ENCODE measurements at places on chromosomes 5 and 9.
A peak's percentile ranks its signal among the peaks of the same experiment; 100 is the strongest.

DNA sequence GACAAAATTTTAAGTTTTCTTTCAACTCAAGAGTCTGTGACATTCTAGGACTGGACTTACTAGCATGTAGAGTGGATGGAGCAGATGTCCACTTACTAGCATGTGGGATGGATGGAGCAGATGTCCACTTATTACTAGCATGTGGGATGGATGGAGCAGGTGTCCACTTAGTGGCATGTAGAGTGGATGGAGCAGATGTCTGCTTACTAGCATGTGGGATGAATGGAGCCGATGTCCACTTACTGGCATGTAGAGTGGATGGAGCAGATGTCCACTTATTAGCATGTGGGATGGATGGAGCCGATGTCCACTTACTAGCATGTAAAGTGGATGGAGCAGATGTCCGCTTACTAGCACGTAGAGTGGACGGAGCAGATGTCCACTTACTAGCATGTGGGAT is 2.4 kb downstream of the SLC36A1 start:
- DNase-seq = no peak

DNA sequence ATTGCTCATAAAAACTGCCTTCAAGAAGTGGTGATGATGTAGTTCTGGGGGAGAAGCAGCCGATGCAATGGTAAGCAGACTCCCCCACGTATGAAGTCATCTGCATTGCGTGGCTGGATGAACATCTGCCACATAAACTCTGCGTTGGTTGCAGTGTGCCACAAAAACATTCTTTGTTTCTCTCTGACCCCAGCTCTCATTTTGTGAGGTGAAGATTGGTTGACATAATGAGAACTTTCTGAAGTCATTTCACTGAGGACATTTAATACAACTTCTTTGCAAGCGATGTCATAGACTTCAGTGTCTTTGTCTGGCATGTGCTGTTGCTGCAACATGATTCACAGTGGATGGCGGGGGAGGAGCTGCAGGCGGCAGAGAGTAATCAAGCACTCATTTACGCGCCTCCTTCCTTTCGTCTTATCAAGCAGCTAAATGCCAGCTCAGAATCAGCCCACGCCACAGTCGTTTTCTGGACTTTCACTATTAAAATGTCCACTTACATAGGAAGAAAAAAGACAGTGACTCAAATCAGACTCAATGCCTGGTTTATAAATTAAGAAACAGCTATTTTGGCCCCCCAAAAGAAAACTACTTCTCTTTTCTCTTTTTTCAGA is 91.5 kb upstream of the NFIL3 start:
- DNase-seq = peak; percentile 31

- DNase-seq = no peak
These were observed 71.4 kb downstream of the SLC12A2 start for GRCh38 chr5:128154943-128155342.

- no peak for DNase-seq
These were observed 104.6 kb downstream of the CDK5RAP2 start for GRCh38 chr9:120475341-120475740.

- DNase-seq = no peak
These were observed 49.6 kb downstream of the NIPAL4 start for GRCh38 chr5:157509587-157509986.

DNA sequence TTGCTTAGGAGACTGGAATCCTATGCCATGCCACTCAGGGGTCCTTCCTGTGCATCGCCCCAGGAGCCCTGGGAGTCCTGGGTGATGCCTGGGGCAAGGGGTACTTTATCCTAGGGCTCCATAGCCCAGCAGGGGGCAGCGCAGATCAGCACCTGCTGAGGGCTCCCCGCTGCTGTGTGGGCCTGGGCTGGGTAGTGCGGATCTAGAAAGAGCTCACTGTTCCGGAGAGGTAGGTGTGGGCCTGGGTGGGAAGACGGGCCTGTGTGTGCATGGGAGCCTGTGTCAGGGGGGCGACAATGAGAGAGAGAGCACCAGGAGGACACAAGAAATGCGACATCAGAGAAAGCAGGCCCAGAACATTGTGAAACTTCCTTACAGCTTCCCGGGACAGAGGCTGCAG is 11.4 kb upstream of the DAB2IP start:
- DNase-seq = peak; percentile 89

DNA sequence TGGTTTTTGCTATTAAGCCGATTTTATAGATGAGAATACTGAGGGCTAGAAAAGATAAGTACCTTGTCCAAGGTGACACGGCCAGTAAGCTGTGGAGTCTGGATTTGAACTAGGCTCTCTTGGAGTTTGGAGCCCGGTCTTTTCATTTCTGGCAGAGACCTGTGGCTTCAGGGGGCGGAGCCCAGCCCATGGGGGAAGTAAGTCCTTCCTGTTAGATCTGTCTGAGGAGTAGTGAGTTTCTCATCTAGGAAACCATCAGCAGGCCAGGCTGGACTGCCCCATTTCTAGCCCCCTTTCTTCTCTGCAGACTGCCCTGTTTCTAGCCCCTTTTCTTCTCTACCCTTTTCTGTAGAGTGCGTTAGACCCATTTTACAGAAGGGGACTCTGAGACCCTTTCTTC is 521 bp upstream of the PTGS1 start:
- DNase-seq = no peak

DNA sequence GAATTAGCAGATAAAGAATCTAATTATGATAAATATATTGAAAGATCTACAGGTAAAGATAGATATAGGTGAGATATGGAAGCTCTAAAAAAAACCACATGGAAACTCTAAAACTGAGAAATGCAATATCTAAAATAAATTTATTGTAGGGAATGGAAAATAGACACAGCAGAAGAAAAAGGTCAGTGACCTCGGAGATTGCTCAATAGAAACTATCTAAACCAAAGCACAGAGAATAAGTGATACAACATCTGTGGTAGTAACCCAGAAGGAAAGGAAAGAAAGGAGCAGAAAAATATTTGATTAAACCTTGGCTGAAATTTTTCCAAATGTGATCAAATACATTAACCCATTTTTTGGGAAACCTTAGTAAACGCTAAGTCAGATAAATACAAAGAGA is 43.1 kb upstream of the GLIPR2 start:
- no peak for DNase-seq

- no peak for DNase-seq
These were observed 41.5 kb downstream of the CXXC5 start for GRCh38 chr5:139689631-139690063.

GRCh38 chr9:96129747-96130146 is 172.2 kb downstream of the HSD17B3 start:
- DNase-seq = peak; percentile 54

DNA sequence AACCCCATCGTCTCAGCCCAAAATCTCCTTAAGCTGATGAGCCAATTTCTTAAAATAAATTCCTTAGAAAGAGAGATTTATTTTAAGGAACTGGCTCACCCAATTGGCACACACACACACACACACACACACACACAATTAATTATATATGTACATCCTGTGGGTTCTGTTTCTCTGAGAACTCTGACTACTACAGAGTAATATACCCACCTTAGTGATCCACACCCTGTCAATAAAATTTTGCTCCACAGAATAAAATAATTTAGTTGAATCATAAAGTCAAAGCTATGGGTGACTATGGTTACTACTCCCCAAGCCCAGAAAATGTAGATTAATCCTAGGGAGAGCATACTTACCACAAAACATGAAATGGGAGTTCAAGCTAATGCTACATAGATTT is 131.0 kb downstream of the DMAC1 start:
- no peak for DNase-seq

- no peak for DNase-seq
These were observed 50.2 kb downstream of the CFAP77 start for GRCh38 chr9:132460240-132460639.

DNA sequence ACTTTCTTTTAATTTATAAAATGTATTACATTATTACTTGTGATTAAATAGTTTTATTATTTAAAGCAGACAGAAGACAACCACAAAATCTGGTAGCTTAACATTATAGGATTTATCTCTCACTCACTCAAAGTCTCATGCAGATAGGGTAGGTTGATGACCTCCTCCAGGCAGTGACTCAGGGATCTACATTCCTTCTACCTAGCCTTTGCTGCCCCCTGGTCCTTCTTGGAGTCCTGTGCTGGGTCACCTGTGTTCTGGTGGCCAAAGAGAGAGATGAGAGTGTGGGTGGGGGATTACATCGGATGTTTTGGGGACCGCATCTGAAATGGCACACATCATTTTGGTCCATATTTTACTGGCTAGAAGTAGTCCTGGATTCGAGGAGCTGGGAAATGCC is 95.7 kb upstream of the CTSL start:
- DNase-seq = no peak

DNA sequence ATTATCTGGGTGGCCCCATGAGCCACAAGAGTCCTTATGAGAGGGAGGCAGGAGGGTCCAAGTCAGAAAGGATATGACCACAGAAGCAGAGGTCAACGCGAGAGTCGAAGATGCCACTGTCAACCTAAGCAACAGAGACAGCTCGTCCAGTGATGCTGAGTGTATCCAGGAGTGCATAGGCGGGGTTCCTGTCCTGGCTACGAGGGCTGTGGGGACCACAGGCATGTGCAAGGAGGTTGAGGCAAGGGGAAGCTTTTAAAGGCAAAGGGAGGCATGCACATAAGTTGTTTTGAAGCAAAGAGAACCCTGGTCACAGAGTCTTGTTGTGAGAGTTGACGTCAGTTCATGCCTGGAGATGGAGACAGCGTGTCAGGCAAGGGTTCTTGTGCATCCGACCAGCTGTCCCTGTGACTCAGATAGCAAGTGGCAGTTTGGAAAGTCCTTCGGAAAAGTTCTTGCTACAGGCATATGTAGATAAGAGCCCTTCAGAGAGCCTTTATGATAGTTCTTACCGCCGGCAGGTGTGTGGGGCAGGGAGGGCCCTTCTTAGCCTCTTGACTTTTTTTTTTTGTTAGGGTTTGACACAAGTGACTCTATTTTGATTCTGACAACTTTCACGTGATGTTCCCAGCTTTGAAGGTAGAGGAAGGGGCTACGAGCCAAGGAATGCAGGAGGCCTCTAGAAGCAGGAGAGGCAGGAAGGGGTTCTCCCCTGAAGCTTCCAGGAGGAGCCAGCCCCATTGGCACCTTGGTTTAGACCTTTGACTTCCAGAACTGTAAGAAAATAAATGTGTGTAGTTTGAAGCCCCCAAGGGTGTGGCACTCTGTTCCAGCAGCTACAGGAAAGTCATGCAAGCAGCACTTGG is 66.0 kb upstream of the FCN1 start:
- DNase-seq = no peak

- DNase-seq = no peak
These were observed 57.8 kb upstream of the LPAR1 start for GRCh38 chr9:111096051-111096450.

GRCh38 chr9:88748566-88749261 is 213.7 kb downstream of the NXNL2 start:
- DNase-seq = no peak

DNA sequence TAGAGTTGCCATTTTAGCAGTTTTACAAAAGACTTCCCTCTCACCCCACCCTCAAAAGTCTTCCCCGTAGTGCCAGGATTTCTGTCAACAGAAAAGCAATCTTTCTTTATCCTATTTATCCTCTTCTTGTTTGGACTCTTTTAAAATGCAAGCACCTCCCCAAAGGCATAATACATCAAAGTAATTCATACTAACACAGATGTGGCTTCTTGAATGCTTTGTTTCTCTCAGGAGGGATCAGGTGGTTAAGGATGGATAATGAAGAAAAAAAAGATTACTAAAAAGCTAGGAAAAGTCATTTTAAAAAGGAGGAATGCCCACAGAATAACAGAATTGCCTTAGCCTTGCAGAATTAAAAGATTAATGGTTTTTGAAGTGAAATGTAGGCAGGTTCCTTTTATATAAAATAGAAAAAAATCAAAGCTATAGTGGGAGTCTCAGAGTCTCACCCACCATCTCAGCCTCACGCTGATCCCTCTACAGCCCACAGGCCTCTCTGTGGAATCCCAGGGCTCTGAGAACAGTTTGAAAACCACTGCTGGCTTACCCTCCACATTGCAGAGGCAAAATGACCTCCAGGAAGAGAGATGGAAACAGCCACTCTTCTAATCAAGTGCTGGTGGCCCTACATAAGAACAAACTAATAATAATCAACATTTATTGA is 102.2 kb downstream of the GCNT1 start:
- DNase-seq = no peak

DNA sequence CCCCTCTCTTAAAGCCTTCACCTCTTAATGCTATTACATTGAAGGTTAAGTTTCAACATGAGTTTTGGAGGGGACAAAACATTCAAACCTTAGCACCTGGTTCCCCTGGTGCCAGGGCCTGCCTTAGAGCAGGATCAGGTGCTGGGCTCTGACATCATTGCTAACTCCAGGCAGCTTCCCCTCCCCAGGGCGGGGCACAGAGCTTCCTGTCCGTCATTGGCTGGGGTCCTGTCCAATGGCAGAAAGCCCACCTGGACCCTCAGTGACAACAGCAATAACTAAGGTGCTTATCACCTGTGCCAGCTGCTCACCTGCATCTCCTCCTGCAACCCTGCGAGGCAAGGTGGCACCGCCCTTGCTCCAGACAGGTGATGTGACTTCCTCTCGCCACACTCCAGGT is 177.4 kb downstream of the NSG2 start:
- no peak for DNase-seq

- DNase-seq = no peak
These were observed 14.0 kb downstream of the TNC start for GRCh38 chr9:115103746-115104477.

DNA sequence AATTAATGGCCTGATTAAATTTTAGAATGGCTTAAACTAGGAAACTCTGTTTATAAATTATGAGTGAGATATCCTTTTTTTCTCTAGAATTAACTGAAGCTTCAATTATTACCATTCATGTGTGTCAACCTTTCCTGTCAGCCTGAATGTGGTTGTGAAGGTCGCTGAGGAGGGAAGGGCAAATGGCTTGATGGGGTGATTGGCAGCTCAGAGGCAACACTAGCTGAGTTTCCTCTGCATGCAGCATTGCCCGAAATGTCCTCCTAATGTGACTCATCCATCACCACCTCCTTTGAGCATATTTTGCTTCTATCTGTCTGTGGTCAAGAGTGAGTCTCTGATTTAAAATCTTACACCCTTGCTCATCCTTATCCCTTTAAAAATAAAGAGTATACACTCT is 281.9 kb downstream of the TENT4A start:
- no peak for DNase-seq

- peak; percentile 85 for DNase-seq
These were observed 56.7 kb upstream of the EQTN start for GRCh38 chr9:27353474-27354229.

- DNase-seq = no peak
These were observed 46.5 kb downstream of the MRPS27 start for GRCh38 chr5:72273547-72273946.

DNA sequence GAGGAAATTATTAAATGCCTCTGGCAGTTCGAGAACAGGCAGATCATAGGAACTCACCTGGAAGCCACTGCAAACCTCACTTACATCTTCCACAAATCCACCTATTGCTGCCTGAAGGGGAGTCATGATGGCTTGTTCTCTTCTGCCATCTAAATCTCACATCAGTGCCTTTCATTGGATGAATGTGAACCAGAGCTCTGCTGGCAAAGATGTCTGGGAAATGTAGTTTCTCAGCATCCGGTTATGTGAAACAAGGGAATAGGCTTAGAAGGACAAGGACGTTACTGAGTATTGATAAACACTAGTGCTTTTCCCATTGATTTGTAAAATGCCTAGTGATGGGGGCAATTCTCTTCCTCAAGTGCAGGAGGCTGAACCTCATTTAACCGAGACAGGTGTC is 483.3 kb downstream of the ARHGEF28 start:
- no peak for DNase-seq

Measured in posterior cingulate gyrus (tissue), 11 donors.